Uterus (tissue), 4 donors: ENCODE measurements at places on chromosomes 1 and 21. TPM values are rescaled to one million over a fixed set of nuclear protein-coding genes. Genes with fewer than 3 reads are reported as not detected.

CACNA1S gene
- 0.07 TPM for total RNA-seq

ARTN gene
- 0.48 TPM for total RNA-seq

PTPN7 gene
- not detected for total RNA-seq

IVL gene
- total RNA-seq, result not detected

FOXE3 gene
- total RNA-seq, result not detected

TBX15 gene
- total RNA-seq, result not detected

INKA2 gene
- total RNA-seq, result 0.51 TPM

ADAMTS4 gene
- 41.5 TPM for total RNA-seq

- DNase-seq, result no peak
Observed at GRCh38 chr1:56550138-56550858, 29.1 kb downstream of the PLPP3 start.

DNA sequence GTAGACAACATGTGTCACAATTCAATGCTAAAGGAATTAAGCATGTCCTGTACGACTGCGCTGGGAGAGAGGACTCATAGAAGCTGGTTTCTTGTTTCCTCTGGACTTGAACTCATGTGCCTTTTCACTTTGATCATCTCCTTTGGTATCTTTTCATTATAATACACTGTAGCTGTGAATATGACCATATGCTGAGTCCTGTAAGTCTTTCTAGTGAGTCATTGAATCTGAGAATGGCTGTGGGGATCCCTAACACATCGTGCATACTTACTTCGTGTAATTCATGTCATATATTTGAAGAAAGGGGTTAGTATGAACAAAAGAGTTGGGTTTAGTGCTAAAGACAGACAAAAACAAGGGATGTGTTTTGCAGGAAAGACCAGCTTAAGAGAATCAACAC lies 148.1 kb upstream of the RUNX1 start:
- no peak for DNase-seq

GRCh38 chr1:28548318-28548717 lies 4.6 kb upstream of the TRNAU1AP start:
- no peak for DNase-seq

- no peak for DNase-seq
Observed at GRCh38 chr1:226302731-226303130, 6.2 kb downstream of the LIN9 start.

DNA sequence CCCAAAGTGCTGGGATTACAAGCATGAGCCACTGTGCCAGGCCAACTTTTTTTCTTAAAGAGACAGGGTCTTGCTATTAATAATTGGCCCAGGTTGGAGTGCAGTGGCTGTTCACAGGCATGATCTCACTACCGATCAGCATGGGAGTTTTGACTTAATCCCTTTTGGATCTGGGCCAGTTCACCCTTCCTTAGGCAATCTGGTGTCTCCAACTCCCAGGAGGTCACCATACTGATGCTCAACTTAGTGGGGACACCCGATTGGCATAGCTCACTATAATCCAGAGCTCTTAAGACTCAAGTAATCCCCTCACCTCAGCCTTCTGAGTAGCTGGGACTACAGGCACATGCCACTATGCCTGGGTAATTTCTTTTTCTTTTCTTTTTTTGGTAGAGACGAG lies 64.2 kb upstream of the SCYL3 start:
- DNase-seq, result no peak

- DNase-seq, result no peak
Observed at GRCh38 chr1:190455631-190456030, 22.0 kb downstream of the BRINP3 start.

DNA sequence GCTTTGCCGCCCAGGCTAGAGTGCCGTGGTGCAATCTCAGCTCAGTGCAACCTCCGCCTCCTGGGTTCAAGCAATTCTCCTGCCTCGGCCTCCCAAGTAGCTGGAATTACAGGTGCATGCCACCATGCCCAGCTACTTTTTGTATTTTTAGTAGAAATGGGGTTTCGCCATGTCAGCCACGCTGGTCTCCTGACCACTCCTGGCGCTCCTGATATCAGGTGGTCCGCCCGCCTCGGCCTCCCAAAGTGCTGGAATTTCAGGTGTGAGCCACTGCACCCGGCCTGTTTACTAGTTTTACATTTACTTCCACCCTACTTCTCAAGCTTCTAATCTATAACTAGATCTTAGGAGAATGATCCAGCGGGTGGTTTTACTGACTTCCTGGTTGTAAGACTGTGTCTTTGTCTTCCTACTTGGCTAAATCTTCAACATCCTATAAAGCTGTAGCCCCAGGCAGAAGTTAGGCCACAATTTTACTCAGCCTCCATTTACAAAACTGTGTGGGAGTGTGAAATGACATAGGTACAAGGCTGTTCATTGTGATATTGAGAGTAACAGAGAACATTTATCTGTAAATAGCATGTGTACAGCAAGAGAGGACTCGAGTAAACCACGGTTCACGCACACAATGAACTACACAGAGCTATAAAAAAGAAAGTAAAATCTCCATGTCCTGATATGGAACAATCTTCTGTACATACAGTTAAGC lies 9.6 kb upstream of the POU2F1 start:
- DNase-seq, result no peak

- no peak for DNase-seq
Observed at GRCh38 chr21:16176570-16176969, 446.8 kb downstream of the USP25 start.

DNA sequence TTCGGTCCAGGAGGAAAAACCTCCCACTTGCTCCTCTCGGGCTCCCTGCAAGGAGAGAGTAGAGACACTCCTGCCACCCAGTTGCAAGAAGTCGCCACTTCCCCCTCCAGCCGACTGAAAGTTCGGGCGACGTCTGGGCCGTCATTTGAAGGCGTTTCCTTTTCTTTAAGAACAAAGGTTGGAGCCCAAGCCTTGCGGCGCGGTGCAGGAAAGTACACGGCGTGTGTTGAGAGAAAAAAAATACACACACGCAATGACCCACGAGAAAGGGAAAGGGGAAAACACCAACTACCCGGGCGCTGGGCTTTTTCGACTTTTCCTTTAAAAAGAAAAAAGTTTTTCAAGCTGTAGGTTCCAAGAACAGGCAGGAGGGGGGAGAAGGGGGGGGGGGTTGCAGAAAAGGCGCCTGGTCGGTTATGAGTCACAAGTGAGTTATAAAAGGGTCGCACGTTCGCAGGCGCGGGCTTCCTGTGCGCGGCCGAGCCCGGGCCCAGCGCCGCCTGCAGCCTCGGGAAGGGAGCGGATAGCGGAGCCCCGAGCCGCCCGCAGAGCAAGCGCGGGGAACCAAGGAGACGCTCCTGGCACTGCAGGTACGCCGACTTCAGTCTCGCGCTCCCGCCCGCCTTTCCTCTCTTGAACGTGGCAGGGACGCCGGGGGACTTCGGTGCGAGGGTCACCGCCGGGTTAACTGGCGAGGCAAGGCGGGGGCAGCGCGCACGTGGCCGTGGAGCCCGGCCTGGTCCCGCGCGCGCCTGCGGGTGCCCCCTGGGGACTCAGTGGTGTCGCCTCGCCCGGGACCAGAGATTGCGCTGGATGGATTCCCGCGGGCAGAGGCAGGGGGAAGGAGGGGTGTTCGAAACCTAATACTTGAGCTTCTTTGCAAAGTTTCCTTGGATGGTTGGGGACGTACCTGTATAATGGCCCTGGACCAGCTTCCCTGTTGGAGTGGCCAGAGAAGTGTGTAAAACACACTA lies 45.3 kb downstream of the MRPL39 start:
- DNase-seq, result peak; percentile 28

DNA sequence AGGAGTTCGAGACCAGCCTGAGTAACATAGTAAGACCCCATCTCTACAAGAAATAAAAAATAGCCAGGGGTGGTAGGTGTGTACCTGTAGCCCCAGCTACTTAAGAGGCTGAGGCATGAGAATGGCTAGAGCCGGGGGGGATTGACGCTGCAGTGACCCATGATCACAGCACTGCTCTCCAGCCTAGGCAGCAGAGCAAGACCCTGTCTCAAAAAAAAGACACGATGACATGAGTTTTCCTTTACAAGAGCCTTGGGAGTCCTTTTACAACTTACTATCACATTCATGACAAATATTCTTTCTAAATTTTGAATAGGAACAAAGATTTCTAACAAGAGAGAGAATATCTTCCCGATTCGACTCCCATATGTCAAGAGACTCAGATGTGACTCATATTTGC lies 3.3 kb upstream of the BRWD1 start:
- no peak for DNase-seq

DNA sequence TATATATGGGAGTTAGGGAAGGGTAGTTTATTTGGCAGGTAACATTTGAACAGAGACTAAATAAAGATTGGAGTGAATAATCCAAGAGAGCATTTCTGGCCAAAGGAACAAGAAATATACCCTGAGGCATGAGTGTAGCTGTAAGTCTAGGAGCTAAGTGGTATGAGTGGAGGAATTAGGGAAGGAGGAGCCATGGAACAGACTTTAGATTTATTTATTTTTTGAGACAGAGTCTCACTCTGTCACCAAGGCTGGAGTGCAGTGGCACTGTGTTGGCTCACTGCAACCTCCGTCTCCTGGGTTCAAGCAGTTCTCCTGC lies 18.4 kb downstream of the CAPZA1 start:
- DNase-seq, result no peak

GRCh38 chr1:28282426-28283407 lies 23.4 kb downstream of the SESN2 start:
- DNase-seq, result no peak

DNA sequence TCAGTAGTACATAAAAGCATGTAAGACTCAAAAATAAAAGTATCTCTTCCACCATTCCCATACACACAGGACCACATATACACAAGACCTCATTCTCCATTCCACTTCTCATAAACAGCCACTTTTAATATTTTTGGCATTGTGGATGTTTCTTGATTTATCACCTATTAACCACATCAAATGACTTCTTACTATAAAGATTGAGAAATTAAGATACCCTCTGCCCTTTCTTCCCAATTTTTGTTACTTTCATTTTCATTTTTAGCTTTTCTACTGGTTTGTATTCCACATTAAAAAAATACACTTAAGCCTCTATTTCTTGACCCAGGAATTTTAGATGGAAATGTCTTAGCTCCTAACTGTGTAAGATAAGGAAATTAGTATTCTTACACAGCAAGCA lies 22.8 kb downstream of the AKT3 start:
- no peak for DNase-seq

DNA sequence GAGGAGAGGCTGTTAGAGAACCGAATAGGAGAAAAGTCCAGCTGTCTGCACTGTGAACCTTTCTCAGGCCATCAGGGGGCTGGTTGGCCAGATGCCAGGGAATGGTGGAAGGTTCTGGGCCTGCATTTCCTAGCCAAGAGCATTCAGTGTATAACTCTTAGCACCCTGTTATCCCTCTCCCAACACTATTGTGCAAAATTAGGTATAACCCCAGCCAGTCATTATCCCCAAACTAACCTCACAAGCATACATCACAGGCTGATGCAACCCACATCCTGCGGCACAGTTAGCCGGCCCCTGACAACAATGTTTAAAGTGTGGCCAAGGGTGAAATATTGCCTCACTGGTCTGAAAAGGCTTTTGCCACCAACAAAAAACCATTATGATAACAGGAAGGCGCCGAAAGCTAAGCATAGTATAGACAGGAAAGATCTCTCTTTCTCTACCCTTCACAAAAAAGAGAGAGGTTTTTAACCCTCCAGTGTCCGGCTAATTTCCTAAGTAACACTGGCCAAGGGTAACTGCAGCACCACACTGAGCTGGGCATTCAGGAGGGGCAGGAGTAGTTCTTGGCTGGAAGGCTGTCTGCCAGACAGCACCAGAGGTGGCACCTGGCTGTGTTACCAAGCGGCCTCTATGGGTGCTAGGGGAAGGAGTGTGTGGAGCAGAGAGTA lies 77.3 kb upstream of the BCAR3 start:
- no peak for DNase-seq

DNA sequence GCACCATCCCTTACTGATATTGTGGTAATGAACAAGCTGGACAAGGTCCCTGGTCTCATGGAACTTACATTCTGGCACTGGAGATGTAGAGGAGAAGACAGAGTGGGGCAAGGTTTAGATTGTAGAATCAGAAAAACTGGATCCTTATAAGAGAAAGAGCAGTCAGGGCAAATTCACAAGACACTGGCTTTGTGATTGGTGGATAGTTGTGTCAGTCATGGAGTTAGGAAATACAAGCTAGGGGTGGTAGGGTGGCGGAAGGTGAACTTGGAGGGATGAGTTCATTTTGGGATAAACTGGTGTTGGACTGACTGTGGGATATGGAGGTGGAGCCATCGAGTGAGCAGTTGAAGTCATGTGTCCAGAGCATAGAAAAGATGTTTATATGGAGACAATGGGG lies 3.7 kb upstream of the TLR5 start:
- DNase-seq, result no peak

DNA sequence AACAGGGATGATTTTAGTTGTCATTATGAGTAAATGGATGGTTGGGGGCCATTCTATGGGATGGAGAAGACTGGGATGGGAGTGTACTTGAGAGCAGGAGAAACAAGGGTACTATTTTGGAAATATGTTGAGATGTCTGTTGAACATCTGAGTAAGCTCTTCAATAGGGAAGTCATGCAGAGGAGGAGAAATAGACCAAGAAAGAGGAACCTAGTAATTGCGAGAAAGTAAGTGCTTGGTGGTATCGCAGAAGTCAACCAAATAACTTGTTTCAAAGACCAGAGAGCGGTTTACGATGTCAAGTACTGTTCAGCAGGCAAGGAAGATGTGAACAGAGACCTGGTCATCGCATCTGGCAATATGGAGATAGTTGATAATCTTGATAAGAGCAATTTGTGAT lies 22.4 kb upstream of the CHRM3 start:
- no peak for DNase-seq

- DNase-seq, result peak; percentile 89
Observed at GRCh38 chr1:207823880-207824566, 72.2 kb downstream of the CD46 start.

DNA sequence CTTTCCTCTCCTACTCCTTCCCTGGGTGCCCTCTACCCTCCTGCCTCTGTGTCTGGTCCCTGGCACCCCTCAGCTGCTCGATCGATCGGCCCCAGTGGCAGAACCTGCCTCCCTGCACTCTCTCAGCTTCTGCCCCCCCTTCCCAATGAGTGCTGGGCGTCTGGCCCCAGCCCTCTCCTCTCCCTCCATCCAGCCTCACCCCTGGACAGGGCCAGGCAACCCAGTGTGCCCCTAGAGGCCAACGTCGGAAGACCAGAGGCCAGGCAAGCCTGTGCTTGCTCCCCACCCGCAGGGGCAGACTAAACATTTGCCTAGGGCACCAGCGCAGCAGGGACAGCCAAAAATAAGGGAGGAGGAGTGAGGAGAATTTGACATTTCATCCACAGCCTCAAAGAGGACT lies 43.5 kb downstream of the LGR6 start:
- no peak for DNase-seq

DNA sequence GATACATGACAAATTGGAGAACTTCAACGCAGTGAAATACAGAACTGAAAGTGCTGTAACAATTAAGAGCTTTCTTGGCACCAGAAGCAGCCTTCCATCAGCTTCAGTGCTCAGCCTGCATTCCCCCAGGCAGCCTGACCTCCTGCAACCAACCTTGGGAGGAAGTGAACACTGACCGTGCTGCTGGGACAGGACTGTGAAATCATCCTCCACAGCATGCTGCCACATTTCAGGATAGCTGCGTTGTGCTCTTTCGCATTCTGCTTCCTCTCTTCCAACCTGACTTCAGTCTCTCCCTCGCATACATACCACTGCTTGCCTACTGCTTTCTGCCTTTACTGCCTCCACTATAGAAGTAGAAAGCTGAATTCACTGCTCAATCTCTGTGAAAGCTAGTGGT lies 388.6 kb downstream of the RWDD3 start:
- DNase-seq, result no peak

- no peak for DNase-seq
Observed at GRCh38 chr1:208233546-208233945, 10.6 kb downstream of the PLXNA2 start.
